ENCODE measurements at places on chromosomes 4 and X.

GRCh38 chr4:88527787-88528186, 4.2 kb upstream of the PYURF start:
- no peak for DNase-seq

DNA sequence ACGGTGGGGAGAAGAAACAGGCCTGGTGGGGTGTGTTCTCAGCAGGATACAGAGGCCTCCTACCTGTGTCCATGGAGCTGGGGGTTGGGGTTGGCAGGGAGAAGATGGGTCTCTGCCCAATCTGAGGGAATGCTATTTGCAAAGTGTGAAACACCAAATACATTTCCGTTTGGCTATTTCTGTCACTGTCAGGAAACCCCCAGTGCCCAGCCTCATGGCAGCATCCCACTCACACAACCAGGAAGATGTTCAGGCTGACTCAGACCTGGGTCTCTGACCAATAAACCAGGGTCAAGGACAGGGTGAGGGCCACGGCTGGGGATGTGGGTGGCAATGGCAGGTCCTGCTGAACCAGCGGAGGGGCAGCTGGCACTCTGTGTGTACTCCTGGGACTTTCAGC, 41.3 kb downstream of the BCOR start:
- no peak for DNase-seq

DNA sequence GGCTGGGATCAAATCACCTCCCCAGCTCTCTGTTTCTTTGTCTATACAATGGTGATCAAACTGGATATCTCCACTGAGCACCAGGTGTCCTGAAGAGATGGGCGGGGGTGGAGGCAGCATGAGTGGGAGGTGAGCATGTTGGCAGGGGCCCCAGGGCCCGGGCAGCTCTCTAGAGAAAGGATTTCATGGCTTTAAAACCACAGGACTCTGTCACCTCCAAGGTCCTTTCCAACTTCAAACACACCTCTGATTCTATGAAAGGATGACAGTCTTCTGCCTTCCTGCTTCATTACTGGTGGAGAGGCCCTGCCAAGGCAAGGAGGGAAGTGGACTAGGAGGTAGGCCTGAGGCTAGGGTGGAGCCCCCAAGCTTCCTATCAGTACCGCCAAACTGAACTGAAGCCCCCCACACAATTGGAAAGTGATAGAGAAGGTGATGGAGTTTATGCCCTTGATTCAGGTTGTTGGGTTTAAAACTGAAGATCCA, 38.6 kb downstream of the TRIM2 start:
- DNase-seq = no peak

- peak; percentile 27 for DNase-seq
These were observed 199.0 kb upstream of the CXXC4 start for GRCh38 chr4:104693601-104694201.

GRCh38 chrX:10618961-10619360, 1.4 kb downstream of the MID1 start:
- no peak for DNase-seq

- DNase-seq = no peak
These were observed 53.2 kb downstream of the SPRY1 start for GRCh38 chr4:123449780-123450179.

DNA sequence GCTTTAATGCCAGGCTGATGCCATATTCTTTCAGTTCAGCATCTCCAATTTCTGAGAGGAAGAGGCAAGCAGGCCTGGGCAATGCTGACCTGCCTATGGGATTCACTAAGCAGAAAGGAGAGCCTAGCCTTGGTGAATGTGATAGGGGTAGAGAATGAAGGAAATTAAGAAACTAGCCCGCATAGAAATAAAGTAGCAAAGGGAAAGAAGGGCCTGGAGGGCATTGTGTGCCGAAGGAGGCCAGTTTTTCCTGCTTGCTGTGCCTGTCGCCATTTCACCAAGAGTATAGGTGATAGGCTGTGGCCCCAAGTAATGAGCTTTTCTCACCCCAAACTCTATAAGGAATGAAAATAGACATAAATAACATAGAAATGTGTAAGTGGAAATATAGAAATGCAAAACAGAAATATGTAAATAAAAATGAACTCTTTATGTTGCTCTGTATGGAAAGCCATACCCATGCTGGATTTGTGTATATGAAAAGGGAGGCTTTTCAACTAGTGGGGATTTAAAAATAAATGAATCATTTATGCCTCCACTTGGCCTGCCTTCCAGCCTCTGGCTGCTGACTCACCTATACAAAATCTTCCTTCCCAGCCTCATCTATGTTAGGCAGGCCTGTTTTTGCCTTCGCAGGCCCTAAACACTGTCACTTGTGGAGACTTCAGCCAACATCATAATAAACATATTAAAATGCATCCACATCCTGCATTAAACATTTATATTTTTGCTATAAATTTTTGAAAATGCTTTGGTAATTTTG, 5.1 kb upstream of the OCRL start:
- no peak for DNase-seq

DNA sequence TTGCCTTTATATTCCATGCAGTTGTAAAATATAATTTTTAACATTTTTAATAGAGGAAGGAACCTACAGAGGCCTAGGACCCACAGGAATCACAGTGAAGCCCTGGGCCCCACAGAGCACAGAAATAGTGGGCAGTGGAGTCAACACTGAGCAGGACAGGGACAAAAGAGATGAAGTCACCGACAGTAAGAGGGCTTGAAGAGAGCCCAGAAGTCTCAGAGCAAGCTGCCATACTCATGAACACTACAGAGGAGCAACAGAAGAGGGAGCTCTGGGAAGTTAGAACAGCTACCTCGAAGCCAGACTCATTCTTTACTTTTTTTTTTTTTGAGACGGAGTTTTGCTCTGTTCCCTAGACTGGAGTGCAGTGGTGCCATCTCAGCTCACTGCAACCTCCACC, 149.3 kb upstream of the TENM3 start:
- DNase-seq = no peak

DNA sequence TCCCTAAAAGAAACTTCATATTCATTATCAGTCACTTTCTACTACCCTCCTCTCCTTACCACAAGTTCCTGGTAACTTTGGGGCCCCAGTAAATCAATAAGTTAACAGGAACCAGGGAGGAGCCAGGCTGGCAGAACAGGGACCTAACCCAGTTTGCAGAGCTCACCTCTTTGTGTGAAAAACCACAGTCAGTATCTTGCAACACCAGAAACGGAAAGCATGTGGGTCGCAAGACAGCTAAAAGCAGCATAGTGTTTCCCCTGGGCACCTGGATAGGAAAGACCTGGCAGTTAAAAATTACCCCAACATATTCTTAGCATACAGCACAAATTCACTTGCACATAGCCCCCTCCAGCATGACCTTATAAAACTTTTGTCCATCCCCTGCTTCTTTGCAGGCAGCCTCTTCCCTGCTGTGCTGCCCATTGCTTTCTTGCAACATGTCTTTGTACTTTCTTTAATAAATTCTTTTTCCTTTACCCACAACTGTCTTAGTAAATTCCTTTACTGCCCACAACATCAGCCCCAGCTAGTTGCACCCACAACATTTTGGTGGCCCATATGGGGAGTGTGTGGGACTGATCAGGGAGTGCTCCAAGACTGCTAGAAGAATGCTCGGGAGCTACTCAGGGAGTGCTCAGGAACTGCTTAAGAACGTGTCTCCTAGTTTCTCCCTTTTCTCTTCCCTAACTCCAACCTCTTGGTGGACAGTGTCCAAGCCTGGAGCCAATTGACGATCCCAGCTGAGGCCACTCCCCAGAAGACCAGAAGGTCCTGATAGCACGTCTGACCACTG, 83.4 kb downstream of the MSN start:
- no peak for DNase-seq

DNA sequence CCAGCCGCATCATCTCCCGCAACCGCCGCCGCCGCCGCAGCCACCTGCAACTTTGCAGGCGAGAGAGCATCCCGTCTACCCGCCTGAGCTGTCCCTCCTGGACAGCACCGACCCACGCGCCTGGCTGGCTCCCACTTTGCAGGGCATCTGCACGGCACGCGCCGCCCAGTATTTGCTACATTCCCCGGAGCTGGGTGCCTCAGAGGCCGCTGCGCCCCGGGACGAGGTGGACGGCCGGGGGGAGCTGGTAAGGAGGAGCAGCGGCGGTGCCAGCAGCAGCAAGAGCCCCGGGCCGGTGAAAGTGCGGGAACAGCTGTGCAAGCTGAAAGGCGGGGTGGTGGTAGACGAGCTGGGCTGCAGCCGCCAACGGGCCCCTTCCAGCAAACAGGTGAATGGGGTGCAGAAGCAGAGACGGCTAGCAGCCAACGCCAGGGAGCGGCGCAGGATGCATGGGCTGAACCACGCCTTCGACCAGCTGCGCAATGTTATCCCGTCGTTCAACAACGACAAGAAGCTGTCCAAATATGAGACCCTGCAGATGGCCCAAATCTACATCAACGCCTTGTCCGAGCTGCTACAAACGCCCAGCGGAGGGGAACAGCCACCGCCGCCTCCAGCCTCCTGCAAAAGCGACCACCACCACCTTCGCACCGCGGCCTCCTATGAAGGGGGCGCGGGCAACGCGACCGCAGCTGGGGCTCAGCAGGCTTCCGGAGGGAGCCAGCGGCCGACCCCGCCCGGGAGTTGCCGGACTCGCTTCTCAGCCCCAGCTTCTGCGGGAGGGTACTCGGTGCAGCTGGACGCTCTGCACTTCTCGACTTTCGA, 654 bp downstream of the ATOH1 start:
- no peak for DNase-seq

DNA sequence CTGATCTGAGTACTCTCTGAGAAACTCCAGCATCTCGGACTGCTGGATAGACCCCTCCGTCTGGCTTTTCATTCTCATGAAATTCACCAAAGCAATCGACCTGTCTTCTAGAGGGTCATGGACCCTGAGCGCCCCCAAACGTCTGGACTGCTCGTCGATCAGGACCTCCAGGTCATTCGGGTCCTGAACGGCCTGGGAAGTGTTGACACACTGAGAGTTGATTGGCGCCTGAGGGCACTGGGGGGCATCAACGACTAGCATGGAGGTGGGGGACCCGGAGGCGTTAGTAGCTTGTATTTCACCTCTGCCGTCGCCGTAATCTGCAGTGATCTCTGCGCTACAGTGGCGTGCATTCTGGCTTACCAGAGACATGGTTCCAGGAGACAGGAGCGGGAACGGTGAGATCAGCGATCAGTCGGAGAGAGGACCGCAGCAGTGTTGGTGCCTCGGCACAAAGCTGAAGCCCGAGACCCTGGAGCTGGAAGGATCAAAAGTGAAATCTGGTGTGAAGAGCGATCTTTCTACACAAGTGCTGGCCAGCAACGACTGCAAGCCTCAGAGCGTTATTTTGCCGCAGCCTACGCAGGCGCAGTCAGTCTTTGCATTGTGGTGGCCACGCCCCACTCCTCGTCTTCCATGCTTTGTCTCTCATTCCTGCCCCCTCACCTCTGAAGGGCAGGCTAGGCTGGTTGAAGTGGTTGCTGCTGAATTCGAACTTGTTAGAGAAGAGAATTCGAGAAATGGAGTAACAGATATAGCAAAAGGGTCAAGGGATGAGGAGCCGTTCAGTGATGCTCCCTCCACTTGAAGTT, at the start of gene MAGEE2:
MAGEE2 (minus strand) TSS at position 575 of the 812 bp plus-strand sequence; CDS start at position 372, 203 bp downstream.
- no peak for DNase-seq

GRCh38 chrX:125953814-125954213, 212.3 kb downstream of the DCAF12L2 start:
- DNase-seq = no peak

DNA sequence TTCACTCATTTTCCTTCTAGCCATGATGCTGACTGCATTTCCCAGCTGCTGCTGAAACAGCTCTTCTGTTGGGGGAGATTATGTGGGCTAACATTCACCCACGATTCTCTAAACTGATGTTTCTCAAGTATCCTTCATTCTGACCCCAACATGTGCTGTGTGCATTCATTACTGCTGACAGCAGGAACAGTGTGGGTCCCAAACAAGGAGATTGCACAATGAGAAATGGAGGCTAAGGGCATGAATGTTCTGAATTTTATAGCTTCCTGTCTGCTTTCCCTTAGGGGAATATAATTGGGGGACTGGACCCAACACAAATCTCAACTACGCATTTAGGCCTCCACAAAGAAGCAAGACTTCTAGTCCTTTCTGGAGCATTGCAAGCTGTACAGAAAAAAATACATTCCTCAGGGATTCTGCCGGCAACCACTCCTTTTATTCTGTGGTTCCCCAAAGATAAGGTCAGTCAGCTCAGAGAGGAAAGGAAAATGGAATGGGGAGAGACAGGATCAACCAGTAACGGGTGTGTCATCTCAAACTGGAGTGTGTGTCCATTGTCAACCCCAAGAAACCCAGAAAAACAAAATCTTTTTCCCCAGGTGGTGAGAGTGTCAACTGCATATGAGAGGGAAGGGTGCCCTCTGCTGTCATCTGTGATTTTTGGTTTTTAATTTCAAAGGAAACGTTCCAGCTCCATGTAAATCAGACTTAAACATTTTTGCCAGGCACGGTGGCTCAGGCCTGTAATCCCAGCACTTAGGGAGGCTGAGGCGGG, 81.5 kb upstream of the EGFL6 start:
- DNase-seq = peak; percentile 75

- DNase-seq = peak; percentile 30
These were observed 662 bp downstream of the SLAIN2 start for GRCh38 chr4:48341776-48342605.

Data from ACHN (cell line).